ENCODE measurements at places on chromosomes 2 and 18.

GRCh38 chr2:164984428-164984827, 29.1 kb upstream of the SLC38A11 start:
- no peak for DNase-seq

DNA sequence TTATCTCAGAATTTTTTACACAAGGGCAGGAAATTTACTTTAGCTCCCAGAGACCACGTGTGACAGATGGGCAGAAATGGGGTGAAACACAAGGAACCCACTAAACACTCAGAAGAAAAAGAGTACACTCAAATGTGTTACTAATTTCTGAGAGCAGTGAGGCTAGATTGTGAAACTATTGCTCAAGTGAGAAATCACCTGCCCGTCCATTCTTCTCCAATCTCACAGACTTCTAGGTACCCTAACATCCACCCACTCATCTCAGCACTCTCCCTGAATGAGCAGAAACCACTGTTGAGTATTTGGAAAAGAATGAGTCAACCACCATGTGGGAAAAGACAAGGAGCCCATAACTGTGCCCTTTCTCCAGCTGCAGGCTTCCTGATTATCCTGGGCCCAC, 293.0 kb upstream of the CDH2 start:
- no peak for DNase-seq

DNA sequence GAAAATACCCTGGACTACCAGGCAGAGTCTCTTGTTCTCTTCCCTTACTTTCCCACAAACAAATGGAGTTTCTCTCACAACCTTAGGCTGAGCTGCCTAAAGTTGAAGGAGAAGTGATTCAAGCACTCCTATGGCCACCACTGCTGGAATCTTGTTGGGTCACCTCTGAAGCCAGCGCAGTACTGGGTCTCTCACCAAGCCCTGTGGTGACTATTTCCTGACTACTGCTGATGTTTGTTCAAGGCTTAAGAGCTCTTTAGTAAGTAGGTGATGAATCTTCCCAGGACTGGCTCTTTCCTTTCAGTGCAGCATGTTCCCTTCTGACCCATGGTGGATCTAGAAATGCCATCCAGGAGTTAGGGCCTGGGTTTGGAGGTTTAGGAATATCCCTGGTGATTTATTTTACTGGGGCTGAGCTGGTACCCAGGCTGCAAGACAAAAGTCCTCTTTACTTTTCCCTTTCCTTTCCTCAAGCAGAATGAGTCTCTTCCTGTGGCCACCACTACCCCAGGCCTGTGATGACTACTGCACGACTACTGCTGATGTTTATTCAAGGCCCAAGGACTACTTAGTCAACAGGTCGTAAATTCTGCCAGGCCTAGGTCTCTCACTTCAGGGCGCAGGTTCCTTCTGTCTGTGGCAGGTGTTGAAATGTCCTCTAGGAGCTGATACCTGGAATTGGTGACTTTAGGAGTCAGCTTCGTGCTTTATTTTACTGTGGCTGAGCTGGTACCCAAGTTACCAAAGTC, 121.8 kb downstream of the SLC4A10 start:
- no peak for DNase-seq

DNA sequence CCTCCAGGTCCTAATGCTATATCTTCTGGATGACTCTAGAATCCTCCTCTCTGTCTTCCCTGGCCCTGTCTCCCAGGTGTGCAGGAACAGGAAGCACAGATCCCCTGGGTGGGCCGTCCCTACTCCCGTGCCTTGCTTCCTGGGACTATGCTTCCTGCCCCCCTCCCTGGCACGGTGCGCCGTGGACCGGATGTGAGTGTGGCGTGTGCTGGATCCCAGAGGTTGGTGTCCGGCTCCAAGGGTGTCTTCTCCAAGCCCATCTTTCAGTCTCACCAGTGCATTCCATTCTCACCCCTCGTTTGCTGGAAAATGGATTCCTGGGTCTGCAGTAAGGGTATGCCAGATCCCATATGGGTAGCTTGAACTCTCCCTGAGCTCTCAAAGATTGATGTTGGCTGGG, 144.4 kb upstream of the TWIST2 start:
- DNase-seq = no peak

DNA sequence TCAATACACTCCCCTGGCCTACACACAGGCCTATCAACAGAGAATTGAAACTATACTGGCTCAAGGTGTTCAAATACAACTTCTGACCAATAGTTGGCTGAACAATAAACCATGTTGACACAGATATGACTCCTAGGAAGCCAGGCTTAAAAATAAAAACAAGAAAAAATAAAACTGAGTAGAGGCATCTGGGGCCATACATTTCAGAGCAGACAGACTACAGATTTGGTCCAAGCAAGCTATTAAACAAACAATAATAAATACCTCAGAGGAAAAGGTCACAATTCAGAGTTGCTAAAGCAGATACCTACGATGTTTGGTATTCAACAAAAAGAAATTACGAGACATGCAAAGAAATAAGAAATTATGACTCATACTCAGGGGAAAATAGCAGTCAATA, 132.8 kb upstream of the ACVR2A start:
- no peak for DNase-seq

DNA sequence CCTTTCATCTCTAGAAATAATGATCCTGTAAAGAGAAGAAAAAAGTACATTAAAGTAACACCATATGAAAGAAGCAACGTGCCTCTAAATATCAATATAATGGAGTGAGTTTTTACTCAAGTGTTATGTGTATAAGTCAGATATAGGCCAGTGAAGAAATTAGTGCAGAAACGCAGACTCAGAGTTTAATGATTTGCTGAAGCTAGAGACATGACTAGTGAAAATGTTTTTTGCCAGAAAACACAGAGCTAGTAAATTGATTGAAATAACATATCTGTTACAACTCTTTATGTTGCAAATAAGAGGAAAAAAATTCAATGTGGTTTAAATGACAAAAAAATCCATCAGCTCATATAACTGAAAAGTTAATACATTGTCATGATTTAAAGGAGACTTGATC, 217.2 kb upstream of the NXPH2 start:
- no peak for DNase-seq

All from activated CD8-positive, alpha-beta memory T cell treated with anti-CD3 and anti-CD28 coated beads, Interleukin-2, amount 50 U/mL, for 48 hours (primary cell).